ENCODE measurements at places on chromosomes 3 and 15.
A peak's percentile ranks its signal among the peaks of the same experiment; 100 is the strongest.

DNA sequence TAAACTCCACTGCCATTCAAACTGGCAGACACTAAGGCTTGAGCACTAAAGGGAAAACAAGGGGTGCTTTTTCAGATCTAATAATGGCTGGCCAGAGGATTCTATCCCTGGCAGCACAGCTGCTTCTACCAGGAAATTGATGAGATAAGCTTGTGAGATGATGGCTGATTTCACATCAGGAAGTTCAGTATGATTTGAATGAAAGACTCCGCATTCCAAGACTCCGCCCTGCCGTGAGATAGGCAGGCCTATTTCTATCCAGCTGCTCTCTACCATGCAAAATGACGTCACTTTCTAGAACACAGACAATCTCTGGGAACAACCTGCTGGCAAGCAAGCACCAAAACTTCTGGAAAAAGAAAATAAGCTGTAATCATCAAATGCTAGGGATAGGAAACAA is 171.8 kb downstream of the WDR76 start:
- no peak for DNase-seq

DNA sequence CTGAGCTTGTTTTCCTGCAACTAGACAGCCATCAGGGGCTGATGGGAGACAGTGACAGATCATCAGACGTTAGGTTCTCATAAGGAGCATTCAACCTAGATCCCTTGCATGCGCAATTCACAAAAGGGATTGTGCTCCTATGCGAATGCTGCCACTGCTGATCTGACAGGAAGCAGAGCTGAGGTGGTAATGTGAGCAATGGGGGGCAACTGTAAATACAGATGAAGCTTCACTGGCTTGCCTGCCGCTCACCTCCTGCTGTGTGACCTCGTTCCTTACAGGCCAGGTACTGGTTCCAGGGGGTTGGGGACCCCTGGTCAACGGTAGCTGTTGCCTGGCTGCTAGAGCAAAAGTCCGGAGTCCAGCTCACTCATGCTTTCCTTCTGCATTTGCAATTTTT is 26.4 kb upstream of the KCNAB1 start:
- no peak for DNase-seq

GRCh38 chr3:100776746-100777145 is 67.5 kb downstream of the TFG start:
- no peak for DNase-seq

GRCh38 chr3:64556046-64556445 is 131.8 kb downstream of the ADAMTS9 start:
- DNase-seq: no peak

DNA sequence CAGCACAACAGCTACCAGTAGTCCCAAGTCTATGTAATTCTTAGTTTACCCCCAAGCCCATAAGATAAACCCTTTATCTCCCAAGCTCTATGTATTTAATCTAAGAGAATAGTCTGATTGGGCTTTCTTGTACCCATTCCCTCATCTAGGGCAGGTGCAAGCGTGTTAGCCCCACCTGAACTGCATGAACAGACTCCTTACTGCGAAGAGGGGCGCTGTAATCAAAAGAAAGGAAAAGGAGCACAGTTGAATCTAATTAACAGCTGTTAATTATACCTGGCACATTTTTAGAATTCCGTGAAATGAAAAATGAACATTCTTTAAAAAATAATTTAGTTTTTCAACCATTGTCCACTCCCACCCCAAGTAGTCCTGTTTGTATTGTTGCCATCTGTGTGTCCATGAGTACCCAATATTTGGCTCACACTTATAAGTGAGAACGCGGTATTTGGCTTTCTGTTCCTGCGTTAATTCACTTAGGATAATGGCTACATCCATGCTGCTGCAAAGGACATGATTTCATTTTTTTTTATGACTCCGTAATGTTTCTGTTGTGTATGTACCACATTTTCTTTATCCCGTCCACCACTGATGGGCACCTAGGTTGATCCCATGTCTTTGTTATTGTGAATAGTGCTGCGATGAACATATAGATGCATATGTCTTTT is 26.5 kb upstream of the NEDD4 start:
- no peak for DNase-seq

DNA sequence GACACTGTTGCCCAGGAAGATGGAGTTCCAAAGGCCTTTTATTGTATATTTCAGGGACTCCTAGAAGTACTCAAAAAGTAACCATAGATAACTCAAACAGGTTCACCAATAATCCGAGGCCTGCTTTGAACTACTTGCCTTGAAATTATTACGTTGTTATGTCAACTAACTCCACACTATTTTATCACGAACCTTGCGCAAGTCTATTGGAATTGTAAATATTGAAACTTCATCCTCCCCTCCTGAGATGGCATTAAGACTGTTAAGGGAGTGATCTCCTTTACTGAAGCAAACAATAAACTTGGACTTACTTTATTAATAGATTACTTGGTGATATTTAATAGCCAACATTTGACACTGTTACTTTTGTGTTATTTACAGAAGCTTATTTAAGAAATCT is 199.6 kb upstream of the GADL1 start:
- DNase-seq: no peak

- DNase-seq: no peak
Observed at GRCh38 chr3:120908795-120909601, 993 bp downstream of the STXBP5L start.

GRCh38 chr3:73622091-73622805 is 2.5 kb downstream of the PDZRN3 start:
- DNase-seq: no peak

DNA sequence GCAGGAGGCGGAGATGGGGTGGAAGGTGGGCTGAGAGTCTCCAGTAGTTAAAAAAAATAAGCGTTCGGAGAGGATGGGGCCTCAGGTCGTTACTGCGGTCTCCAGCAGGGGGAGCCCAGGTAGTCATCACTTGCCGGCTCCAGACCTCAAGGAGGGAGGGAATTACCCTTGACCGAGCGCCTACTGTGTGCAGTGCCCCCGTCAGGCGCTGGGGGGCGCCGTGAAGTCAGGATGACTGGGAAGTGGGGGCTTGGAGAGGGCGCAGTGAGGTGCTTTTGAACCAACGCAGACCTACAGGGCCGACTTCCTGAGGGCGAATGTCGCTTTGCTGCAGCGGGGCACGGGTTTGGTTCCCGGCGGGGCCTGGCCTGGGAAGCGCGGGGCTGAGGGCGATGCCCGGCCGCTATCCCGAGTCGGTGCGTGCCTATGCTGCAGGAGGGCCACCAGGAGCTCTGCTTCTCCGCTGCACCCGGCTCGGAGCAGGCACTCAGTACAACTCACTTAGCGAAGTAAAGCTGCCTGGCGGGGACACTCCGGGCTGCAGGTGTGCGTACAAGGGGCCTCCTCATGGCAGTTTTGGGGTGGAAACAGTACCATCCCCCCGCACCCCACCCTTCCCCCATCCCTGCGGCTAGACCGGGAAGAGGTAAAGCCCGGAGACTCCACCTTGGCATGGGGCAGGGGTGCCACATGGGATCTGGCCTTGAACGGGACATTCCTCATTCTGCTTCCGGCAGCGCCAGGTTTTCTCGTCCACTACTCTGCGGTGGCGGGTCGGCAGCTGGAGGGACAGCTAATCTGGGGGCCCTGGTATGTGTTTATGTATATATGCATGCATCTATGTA is 79.8 kb downstream of the RHCG start:
- DNase-seq: peak; percentile 75

GRCh38 chr3:43191116-43191515 is 85.2 kb upstream of the POMGNT2 start:
- no peak for DNase-seq

DNA sequence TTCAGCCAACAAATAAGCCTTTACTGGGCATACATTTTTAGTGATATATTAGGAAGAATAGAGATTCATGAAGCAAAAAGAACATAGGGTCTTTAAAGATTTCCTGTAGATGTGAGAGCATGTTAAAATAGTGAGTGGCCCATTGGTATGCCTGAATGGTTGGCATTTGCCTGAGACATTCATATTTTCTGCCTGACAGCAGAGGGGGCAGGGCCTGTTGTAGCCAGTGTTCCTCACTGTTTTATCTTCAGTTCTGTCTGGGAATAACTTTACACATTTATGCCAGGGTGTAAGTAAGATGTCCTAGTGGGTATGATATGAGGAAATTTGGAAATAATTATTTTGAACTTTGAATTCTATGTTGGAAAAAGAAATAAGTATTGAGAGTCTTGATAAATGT is 704.7 kb upstream of the ARPP21 start:
- DNase-seq: no peak

DNA sequence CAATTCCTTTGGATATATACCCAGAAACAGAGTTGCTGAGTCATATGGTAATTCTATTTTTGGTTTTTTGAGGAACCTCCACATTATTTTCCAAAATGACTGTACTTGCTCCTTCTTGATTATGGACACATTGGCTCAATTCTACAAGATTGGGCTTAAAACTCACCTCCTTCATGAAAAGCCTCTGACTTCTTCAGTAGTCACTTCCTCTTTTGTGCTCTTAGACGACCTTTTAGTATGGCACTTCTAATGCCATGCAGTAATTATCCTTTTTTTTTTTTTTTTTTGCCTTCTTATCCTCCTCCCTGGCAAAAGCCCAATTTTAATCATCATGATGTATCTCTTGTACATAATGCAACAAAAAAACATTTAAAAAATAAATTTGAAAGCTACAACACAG is 33.0 kb upstream of the ABHD17C start:
- no peak for DNase-seq

- DNase-seq: no peak
Observed at GRCh38 chr15:66411190-66411589, 24.5 kb downstream of the MAP2K1 start.

DNA sequence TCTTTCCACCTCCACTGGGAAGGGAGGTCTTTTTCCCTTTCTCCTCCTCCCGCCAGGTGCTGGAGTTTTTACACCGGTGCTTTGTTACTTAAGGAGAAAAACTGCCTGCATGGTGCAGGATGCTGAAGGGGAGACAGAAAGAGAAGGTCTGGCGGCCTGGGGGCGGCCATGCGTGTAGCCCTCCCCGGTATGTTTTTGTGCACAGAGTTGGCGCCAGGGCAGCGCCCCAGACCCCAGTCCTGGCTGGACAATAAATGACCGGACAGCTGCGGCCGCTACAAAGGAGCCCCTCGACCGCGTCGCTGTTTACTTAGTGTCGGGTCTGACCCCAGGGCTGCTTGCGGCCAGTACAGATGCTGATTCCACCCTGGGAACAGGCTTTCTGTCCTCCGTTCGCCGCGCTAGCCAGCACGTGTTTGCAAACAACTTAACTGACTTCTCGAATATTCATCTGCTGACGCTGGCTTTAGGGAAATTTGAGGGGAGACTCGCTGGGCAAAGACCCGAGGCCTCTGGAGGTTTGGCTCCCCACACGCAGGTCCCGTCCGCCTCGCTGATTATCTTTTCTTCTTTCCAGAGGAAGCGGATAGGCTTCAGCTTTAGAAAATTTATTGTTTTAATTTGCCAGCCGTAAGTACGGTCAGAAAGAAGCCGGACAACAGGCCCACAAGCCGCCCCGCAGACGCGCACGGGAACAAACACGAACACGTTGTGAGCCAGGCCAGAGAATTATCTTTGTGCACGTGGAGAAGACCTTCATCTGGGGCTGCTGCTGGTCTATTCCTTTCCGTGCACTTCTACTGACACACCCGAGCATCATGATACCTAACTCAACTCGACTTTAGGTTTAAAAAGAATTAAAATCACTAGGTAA is 46.9 kb downstream of the ZIC4 start:
- DNase-seq: no peak

- DNase-seq: no peak
Observed at GRCh38 chr3:172152874-172153273, 113.5 kb downstream of the FNDC3B start.

GRCh38 chr15:78673476-78673875 is 32.5 kb upstream of the CHRNB4 start:
- DNase-seq: no peak

GRCh38 chr3:33807191-33807590 is 8.8 kb downstream of the PDCD6IP start:
- no peak for DNase-seq

- DNase-seq: no peak
Observed at GRCh38 chr3:143502081-143502480, 346.2 kb downstream of the SLC9A9 start.

- no peak for DNase-seq
Observed at GRCh38 chr3:13769422-13769821, 110.4 kb downstream of the WNT7A start.

DNA sequence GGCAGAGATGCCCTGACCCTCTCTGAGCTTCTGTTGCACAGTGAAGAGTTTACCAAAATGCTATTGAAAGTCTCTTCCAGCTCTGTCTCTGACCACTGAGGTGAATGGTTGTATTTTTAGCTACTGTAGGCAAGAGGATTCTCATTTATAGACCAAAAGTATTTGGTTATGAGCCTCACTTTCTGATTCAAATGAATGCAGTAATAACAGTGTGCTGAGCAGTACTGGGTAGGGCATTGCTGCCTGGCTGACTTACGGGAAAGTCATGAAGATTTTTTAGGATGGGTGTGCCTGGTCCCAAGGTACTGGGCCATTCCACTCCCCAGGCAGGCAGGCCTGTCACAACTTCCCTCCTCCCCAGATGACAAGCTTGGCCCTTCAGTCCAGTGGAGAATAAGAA is 15.5 kb downstream of the PLA1A start:
- no peak for DNase-seq

- no peak for DNase-seq
Observed at GRCh38 chr3:192750201-192750600, 22.9 kb upstream of the FGF12 start.

DNA sequence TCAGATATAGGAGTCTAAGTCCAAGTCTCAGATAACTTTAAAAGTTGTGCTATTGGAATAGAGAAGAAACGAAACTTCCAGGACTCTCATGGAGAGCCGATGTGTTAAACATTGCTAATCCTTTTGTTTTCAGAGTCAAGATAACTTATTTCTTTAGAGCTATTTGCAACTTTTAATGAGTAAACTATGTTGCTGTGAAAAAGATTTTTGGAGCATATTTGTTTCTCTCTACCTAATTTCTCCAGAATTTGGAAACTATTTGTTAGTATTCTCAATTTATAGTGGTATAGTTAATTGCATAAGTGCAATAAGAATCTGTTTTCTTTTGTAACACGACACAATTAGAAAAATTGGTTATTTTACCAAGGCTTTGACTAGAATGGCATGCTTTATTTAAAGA is 588.9 kb downstream of the NTRK3 start:
- DNase-seq: no peak

DNA sequence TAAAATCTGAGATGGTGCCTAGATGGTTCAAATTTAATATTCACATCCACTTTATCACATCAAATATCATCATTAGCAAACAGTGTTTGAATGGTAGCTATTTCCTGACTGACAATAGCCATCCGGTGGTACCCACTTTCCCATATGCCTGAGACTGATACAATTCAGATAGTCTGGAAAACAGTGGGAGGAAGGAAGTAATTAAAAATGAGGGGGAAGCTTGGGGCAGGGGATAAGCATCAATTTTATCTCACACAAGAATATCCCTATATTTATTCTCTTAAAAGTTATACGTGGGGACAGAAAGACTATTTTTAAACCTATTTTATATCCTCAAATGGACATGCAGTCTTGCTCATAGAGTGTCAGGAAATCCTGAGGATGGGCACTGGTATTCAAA is 122.5 kb upstream of the GAP43 start:
- DNase-seq: no peak

- DNase-seq: no peak
Observed at GRCh38 chr3:195385526-195385925, 57.3 kb downstream of the ACAP2 start.

- no peak for DNase-seq
Observed at GRCh38 chr3:151206201-151206600, 3.2 kb upstream of the GPR171 start.

Data from CD4-positive, alpha-beta T cell treated with Interleukin-17A for 1 hour (primary cell).